Activated CD8-positive, alpha-beta memory T cell treated with anti-CD3 and anti-CD28 coated beads, Interleukin-2, amount 50 U/mL, for 48 hours (primary cell): ENCODE measurements at places on chromosomes 2 and 18.

- no peak for DNase-seq
Measured at GRCh38 chr2:20108655-20109396, 57.4 kb upstream of the LAPTM4A start.

- DNase-seq, result no peak
Measured at GRCh38 chr2:63819765-63820717, 21.7 kb upstream of the UGP2 start.

- peak; percentile 47 for DNase-seq
Measured at GRCh38 chr2:3461801-3462492, 57.4 kb downstream of the ADI1 start.

- no peak for DNase-seq
Measured at GRCh38 chr2:74693213-74693612, 39.2 kb downstream of the SEMA4F start.

DNA sequence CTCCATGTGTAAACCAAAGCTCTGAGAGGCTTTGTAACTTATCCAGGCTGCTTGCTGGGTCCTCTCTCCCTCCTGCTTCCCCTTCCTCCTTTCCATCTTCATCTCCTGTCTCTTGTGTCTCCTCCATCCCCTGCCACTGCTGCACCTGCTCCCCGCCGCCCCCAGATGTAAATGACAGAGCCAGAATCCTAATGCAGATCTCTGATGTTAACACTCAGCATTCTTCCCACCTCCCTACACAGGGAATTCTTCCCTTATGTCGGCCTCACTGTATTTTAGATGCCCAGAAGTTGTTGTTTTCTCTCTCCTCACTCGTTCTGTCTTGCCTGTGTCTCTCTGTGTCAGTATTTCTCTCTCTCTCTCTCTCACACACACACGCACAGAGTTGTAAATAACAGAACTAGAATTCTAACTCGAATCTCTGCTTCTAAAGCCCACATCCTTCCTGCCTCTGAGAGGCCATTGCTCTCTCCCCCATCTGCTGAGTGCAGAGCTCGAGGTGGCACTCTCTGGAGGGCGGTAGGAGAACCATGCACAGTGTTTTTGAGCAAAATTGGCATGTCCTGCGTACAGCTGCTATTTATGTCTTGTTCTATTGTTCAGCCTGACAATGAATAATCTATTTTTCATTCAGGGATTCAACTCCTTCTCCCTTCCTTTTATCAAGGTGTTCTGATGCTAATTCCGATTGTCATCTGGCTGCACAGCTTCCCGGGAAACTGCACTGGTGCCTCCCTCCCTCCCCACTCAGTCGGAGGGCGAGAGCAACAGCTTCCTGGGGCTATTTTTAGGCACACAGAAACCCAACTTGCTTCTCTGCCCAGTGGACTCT lies 219.9 kb downstream of the SH3RF3 start:
- peak; percentile 49 for DNase-seq

GRCh38 chr2:3169106-3169870 lies 208.3 kb downstream of the EIPR1 start:
- DNase-seq, result no peak

DNA sequence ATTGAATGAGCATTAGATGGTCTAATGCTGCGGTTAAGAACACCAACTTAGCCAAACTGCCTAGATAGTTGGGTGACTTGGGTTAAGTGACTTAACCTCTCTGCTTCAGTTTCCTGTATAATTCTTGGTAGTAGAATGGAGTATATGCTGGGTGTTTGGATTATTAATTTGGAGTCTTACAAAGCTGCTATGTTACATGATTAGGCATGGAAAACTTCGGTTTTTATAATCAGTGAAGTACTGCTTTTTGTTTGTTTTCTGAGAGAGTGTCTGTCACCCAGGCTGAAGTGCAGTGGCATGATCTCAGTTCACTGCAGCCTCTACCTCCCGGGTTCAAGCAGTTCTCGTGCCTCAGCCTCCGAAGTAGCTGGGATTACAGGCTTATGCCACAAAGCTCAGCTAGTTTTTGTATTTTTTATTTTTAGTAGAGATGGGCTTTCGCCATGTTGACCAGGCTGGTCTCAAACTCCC lies 4.5 kb downstream of the RPL37A start:
- peak; percentile 56 for DNase-seq

DNA sequence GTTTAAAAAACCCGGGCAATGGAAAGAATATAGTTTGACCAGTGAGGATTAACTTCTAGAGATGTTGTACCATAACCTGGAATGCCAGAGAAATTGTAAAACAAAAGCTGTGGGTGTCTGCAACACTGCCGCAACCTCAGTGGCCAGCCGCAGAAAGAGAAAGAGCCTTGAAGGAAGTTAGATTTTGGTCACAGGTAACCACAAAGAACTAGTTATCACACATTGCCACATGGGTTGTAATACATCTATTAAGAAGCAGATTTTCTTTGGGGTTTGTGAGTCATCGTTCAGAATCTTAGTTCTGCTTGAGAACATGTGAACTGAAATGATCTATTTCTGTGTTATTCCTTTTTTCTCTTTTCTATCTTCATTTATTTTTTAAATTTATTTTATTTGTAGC lies 222.9 kb upstream of the AGAP1 start:
- DNase-seq, result peak; percentile 77

DNA sequence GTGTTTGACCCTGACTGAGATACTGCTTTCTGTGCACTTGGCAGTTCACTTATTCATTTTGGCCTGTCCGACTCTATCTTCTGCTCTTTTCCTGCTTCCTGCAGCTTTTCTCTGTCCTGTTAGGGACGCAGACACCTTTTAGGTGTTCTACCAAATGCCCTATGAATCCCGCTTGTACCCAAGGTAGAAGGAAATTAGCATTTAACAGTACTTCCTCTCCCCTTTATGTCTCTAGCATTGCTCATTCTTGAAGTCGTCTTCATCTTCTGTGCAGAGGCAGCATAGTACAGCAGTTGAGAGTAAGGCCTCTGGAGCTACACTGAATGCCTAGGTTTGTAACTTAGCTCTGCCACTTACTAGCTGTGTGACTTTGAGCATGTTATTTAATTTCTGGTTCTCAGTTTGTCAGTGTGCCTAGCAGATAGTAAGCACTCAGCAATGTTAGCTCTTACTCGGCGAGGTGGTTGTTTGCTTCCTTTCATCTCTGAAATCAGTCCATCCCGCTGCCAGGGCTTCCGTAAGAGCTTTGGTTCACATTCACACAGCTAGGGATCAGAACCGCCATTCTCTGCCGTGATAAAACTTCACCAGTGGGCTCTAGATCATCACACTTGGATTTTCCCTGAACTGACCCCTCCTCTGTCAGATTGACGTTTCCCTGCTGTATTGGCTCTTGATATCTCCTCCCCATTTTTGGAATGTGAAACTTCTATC lies 1.4 kb downstream of the CCT7 start:
- no peak for DNase-seq

- DNase-seq, result no peak
Measured at GRCh38 chr2:133438848-133439564, 129.3 kb downstream of the NCKAP5 start.

DNA sequence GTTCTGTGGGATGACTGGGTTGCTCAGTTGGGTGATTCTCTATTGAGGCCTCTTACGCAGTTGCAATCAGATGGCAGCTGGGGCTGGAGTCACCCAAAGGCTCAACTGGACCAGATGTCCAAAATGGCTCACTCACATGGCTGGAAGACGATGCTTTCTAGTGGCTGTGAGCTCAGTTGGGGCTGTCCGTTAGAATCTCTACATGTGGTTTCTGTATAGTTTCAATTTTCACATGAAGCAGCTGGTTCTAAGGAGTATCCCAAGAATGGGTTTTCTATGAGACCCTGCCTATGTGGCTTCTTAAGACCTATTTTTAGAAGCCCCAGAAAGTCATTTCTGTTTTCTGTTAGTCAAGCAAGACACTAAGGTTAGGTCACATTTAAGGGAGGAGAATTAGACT lies 4.4 kb downstream of the XRCC5 start:
- DNase-seq, result peak; percentile 63

DNA sequence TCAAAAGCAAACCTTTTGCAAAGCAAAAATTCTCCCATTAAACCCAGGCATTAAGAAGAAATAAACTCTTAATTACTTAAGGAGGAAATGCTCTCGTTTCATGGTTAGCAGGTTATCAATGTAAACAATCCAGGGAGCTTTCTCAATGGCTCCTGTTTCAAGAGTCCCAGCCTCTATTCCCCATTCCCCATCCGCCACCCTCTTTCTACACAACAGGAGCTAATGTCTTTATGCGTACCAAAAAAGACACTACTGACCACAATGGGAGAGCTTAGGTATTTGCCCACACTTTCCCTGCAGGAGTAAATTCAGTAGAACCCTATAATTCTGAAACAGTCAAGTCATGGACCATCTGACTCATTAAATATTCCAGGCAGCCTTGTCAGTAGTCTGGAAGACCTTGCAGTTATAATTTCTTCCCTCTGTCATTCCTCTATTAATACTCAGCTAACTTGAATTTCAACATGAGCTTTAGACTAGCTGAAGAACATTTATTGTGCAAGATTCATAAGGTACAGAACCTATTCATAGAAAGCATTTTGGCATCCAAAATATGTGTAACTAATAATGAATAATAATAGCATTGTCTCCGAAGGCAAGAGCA lies 48.6 kb downstream of the SLC8A1 start:
- no peak for DNase-seq

DNA sequence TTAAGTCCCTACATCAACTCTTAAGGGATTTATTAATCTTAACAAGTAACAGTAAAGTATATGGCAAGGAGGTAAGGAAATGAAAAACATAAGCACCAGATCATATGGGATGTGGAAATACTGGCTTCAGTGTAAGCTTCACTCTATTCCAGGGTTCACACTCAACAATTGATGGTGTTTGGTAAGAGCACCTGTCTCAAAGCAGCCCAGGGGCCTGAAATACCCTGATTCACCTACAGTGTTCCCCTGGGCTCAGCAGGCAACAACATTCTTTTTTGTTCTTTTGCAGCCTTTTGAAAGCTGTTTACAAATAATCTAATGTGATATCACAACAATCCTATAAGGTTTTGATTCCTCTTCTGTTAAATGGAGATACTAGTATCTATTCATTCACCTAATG lies 1.2 kb upstream of the MLPH start:
- no peak for DNase-seq

DNA sequence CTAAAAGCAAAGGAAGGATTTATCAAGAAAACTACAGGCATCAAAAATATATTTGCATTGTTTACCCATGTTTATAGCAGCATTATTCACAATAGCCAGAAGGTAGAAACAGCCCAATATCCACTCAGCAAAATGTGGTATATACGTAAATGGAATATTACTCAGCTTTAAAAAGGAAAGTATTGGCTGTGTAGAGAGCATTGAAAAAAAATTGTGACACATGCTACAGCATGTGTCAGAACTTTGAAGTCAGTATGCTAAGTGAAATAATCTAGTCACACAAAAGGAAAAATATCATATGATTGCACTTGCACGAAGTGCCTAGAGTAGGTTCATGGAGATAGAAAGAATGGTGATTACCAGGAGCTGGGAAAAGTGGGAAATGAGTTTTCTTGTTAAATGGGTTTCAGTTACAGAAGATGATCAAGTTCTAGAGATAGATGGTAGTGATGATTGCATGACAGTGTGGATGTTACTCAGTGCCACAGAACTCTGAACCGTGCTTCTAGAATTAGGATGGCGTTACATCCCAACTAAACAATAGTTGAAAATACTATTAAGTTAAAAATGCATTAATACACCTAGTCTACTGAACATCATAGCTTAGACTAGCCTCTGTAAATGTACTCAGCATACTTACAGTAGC lies 20.1 kb downstream of the ANKRD12 start:
- no peak for DNase-seq

DNA sequence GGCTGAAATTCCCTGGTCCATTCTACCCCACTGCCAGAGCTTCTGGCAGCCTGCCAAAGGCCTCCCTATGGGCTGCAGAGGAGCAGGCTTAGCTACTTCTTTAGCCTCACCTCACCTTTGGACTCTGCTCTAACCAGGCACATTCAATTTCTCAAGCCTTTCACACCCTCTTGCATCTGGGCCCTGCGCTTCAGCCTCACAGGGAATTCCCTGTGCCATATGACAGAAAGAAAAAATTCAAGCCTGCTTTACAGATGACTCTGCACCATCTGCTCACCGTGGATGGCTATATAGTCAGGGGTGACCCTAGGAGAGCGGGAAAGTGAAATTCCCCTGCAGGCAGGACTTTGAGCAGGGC lies 62.5 kb downstream of the REEP1 start:
- no peak for DNase-seq

DNA sequence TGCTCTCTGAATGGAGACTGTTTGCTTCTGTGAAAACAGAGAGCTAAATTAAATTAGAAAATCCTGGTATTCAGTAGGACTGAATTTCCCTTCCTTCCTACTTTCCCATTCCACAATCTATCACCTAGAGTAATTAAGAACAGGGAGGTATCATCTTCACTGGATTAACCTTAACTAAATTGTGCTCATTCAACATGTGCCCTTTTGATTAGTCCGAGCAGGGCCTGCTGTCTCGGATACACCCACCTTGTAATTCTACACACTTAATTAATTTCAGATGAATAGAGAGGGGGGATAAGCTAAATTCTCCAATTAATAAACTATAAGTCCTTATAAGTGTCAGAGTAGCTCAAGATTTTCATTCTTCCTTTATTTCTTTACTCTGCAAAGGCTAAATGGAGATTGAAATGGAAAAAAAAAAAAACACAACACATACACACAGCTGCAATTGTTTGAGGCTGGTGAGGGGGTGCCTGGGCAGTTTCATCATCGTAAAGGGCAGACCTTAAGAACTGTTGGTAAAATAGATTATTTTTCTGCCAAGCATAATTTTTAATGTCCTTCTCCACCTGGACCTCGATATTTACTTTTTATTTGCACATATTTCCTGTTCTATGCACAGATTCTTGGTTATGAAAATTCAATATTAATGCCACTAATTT lies 157.1 kb upstream of the SIX2 start:
- no peak for DNase-seq

GRCh38 chr2:98824256-98825019 lies 93.5 kb upstream of the MGAT4A start:
- DNase-seq, result no peak

DNA sequence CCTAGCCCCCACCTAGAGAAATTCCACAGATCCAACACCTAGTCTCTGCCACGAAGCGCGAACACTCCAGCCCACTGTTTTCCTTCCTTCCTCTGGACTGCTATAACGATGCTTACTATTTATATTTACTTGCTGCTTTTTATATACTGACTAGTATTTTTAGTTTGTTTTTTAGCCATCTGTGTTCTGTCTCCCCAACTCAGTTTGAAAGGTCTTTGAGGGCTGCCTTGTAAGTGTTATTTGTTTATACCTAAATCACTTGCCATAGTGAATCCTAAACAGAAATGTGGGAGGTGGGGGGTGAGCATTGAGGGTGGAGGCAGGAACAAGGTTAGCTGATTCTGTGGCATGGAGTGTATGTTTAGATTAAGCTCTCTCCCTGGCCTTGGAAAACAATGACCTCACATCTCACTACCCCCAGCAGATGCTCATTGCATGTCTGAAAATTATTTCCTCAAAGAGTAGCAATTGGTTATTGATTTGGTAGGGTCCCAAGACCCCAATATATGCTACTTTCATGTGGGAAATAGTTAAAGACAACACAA lies 1.1 kb upstream of the NCKAP5 start:
- no peak for DNase-seq

DNA sequence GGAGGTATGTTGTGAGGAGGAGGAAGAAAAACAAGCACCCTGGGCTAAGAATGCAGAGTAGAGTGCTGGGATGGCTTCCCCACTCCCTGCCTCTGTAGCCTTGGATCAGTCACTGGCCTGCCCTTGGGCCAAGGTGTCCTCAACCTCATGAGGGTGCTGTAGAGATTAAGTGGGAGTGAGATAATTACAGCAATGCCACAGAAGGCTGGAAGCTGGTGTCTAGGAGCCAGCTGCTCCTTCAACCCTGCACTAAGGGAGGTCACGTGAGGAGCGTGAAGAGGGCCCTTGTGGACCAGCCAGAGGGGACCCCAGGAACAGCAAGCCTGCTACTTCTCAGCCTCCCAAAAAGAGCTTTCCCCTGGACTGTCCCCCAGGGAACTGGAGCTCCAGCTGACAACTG lies 95.2 kb downstream of the TTC32 start:
- DNase-seq, result no peak
